NCI-H1417 (cell line): ENCODE measurements at places on chromosomes 2 and 18.
A peak's percentile ranks its signal among the peaks of the same experiment; 100 is the strongest.

- no peak for DNase-seq
These were observed 438.0 kb upstream of the ID2 start for GRCh38 chr2:8243748-8244400.

- no peak for DNase-seq
These were observed 1364.0 kb upstream of the NRXN1 start for GRCh38 chr2:52395912-52396311.

DNA sequence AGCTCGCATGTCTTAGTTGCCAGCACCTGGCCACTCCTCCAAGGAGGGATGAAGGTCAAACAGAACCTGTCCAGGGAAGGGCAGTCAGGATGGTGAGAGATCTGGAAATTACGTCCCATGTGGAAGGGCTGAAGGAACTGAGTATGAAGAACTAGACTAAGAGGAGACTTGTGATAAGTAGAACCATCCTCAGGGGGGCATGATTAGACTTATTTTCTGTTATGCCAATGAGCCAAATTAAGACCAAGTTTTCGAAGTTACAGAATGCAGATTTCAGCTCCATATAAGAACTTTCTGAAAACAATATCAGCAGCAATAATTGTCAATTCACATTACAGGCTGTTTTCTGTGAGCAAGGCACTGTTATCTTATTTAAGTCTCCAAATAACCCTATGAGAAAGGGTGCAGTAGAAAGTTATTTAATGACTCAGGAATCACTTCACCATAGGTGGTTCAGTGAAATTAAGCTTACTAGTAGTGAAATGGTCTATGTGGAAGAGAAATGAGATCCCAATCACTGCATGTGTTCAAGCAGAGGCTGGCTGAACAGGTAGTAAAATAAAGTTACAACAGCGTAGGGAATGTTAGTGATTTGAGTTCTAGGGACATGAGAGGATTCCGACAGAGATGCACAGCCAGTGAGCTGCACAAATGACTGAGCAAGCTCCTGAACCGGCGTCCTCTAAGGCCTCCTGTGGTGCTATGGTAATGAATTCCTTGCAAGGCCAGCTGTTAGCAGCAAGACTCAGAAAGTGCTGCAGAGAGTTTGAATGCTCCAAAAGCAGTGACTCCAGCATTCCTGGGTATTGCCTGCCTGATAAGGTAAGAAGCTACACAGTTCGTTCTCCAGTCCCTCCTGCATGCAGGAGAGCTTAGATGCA is 4.5 kb upstream of the DYM start:
- DNase-seq = peak; percentile 32

DNA sequence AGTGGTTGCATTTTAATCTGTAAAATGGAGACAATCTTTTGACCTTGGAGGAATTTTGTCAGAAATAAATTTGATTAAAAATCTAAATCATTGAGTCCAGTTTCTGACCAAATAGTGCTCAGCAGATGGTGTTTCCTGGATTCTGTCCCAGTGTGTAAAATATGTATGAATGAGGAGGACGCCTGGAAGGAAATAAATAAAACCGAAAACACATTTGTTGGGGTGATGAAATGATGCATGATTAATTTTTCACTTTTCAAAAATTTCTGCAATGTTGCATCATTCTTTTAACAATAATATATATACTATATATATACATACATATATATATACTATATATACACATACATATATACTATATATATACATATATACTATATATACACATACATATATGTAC is 261.1 kb upstream of the TRIB2 start:
- DNase-seq = no peak

- no peak for DNase-seq
These were observed 28.6 kb upstream of the NEMP2 start for GRCh38 chr2:190563109-190563508.

DNA sequence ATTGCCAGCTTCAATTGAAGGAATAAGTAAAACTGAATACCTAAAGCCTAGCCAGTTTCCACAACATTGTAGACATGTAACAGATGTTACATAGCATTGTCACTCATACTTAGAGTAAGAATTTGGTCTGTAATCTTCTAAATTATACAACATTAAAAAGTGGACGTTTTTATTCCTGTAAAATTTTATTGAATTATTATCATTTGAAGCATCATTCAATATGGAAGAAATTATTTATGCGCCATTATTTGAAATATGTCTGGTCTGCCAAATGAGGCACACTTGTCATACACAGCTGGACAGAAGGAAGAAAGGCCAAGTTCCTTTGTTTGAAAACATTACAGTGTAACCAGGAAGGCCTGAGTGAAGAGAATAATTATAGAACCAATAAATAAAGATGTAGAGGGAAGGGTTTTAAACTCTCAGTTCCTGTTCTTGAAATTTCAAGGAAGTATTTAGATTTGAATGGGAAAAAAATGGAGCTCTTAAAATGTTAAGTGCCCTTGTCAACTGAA is 575.5 kb downstream of the LRRTM4 start:
- DNase-seq = peak; percentile 51

GRCh38 chr2:179211355-179211754 is 53.3 kb downstream of the SESTD1 start:
- no peak for DNase-seq
